Fibroblast of mammary gland (primary cell): ENCODE measurements at places on chromosomes 6 and 20.

DNA sequence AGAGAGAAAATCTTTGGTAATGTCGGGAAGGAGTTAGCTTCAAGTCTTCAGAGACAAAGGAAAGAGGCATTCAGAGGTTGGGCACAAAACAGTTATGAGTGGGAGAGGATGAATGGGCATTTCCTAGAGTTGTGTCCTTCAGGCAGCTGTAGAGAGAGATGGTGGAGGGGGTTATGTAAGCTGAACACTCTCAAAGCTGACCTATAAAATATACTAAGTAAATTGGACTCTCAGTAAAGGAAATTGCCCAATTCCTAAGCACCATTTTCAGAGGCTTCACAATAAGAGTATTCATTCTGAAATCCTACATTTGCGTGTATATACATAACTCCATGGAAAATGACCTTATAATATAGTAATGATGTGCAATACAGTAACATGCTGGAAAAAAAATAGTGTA is 161.2 kb downstream of the KCNQ5 start:
- DNase-seq, result no peak

DNA sequence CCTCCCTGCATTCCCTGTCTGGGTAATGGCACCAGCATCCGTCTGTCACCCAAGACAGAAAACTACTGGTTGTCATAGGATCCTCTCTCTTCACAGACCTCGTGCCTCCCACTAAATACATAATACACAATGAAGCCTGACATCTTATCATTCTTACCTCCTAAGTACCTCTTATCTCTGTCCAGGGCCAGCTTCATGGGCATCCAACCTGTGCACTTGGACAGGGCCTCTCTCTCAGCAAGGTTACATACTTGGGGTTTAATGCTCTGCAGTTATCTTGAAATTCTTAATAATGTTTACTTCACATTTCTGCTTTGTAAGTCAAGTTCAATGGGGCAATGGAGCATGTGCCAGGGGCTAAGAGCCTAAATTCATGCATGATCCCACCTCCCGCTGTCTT is 30.8 kb upstream of the KLHL31 start:
- DNase-seq, result no peak

DNA sequence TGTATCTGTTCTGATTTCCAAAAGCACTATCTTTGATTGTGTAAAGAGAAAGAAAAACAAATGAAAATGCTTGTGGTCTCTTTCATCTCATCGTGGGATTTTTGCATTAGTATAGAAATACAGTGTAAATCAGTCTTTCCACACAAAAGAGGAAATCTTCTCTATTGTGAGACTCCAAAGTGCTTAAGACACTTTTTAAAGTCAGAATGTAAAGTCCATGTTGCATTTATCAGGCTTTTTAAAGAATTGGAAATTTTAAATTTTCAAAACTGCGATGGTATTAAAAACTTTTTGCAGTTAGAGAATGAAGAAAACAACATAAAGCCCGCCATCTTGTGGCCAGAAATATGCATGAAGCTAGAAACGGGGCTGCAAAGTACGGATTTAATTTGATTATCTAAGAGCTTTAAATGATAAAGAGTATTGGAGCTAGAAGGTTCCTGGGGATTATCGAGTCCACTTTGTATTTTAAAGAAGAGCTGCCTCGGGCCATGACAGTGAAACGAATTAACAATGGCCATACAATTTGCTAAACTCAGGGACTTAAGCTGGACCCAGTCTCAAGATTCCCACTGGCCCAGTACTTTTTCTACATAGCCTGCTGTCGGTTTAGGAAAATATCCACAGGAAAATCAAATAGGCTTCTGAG is 339.6 kb downstream of the ARHGAP18 start:
- DNase-seq, result peak; percentile 61

GRCh38 chr6:14757418-14757817 is 488.5 kb upstream of the JARID2 start:
- no peak for DNase-seq

- DNase-seq, result no peak
Observed at GRCh38 chr6:47437592-47437991, 40.0 kb upstream of the CD2AP start.

DNA sequence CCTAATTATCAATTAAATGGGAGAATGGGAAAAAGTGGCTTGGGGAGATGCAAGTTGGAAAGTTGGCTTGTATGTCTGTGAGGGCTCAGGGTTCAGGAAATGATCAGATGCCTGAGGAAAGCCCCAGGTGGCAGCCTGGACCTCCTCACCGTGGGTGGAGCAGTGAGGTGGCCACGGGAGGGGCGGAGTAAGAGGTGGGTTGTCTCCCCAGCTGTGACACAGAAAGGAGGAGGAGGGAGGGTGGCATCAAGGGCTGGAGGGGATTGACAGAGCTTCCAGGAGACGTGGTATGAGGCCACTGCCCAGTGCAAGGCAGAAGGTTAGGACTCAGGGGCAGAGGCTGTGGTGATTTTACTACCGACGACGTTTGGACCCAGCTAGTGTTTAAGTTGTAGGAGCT is 672.2 kb downstream of the PRKN start:
- DNase-seq, result no peak

- DNase-seq, result peak; percentile 93
Observed at GRCh38 chr20:5654557-5654956, 95.6 kb upstream of the SHLD1 start.

GRCh38 chr6:170022291-170022722 is 268.6 kb downstream of the DLL1 start:
- DNase-seq, result no peak

DNA sequence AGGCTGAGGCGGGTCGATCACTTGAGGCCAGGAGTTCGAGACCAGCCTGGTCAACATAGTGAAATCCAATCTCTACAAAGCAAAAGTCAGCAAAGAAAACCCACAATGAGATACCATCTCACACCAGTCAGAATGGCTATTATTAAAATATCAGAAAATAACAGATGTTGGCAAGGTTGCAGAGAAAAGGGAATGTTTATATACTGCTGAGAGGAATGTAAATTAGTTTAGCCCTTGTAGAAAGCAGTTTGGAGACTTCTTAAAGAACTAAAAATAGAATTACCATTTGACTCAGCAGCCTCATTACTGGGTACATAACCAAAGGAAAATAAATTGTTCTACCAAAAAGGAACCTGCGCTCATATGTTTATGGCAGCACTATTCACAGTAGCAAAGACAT is 16.7 kb upstream of the GCM1 start:
- no peak for DNase-seq

DNA sequence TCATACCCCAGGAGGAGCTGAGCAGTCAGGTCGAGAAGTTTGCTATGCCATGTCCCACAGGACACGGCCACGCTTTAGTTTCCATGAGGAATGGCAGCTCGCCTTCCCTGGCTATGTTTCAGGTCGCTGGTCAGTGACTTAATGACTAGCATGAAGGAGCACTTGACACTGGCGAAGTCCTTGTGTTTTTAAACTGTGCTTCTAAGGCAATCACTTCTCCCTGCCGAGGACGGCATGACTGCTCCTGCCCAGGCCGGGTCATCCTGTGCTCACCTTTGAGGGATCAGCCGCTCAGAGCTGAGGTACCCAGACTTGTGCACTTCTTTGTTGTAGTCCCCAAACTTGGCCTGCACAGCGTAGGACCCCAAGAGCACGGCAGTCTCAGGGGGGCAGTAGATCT is 34.1 kb downstream of the EZR start:
- DNase-seq, result no peak

GRCh38 chr20:44736170-44737021 is 9.3 kb upstream of the KCNK15 start:
- peak; percentile 94 for DNase-seq

- DNase-seq, result peak; percentile 87
Observed at GRCh38 chr6:44649365-44650025, 262.0 kb downstream of the CDC5L start.

DNA sequence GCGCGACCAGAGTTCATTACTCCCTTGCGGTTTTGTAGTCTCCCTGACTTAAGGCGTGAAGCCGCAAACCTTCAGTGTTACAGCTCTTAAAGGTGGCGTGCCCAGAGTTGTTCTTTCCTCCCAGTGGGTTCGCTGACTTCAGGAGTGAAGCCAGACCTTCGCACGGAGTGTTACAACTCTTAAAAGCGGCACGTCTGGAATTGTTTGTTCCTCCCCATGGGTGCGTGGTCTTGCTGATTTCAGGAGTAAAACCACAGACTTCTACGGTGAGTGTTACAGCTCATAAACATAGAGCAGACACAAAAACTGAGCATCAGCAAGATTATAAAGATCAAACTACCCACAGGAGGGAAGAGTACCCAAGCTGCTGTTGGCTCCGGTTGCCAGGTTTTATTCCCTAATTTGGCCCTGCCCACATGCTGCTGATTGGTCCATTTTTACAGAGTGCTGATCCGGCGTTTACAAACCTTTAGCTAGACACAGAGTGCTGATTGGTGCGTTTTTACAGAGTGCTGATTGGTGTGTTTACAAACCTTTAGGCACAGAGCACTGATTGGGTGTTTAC is 10.4 kb downstream of the TMEM14C start:
- DNase-seq, result no peak

- no peak for DNase-seq
Observed at GRCh38 chr6:116016846-116017545, 43.7 kb downstream of the FRK start.

GRCh38 chr6:71766146-71766760 is 120.1 kb upstream of the RIMS1 start:
- no peak for DNase-seq

GRCh38 chr20:22389836-22390542 is 194.4 kb downstream of the FOXA2 start:
- peak; percentile 65 for DNase-seq

DNA sequence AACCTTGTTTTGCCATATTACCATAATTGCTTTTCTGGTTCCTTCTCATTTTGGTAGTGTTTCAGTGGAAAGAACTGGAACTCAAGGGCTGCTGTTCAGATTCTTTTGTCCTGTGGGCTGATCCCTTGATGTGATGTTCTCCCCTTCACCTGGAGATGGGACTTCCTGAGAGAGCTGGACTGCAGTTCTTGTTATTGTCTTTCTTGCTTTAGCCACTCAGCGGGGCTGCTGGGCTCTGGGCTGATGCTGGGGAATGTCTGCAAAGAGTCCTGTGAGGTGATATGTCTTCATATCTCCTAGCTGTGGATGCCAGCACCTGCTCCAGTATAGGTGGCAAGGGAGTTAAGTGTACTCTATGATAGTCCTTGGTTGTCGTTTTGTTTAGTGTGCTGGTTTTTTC is 79.0 kb downstream of the BCKDHB start:
- DNase-seq, result no peak

DNA sequence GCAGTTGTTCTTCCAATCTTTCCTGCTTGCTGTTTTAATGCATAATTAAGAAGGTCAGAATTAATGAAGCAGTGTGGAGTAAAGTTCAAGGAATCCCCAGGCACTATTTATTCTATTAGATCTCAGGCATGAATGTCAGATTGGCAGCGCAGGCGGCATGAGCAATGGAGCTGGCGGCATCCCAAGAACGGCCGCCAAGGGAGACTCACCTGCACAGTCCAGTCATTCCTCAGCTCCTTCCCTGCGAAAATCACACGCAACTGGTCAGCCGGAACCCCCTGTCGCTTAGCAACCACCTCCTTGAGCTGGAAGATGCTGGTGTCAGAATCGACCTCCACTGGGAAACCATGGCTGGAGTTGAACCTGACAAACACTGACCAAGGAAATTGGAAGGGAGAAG is 284.5 kb downstream of the PRKN start:
- no peak for DNase-seq

DNA sequence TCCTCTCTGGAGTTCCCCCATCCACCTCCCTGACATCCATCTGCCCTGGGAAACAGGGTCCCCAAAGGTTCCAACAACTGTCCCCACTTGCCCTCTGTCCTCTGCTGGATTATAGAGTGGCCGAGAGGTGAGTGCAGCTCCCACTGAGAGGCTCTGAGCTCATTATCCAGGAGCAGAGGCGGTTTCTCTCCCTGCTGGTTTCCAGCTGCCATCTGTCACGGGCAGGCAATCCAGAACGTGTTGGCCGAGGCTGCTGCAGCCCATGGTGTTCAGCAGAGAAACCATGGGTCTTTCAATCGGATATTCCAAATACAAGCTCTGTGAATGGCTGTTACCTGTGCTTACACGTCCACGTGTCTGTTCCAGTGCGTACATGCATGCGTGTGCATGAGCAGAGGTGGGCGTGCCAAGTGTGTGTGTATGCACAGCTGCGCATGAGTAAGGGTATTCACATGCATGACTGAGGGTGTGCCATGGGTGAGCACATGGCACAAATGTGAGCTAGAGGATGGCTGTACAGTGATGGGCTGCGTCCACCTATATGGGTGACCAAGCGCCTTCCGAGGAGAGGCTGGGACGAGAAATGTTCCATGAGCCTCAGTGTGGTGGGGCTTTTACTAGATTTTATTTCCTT is 183.7 kb upstream of the PMEPA1 start:
- DNase-seq, result no peak

DNA sequence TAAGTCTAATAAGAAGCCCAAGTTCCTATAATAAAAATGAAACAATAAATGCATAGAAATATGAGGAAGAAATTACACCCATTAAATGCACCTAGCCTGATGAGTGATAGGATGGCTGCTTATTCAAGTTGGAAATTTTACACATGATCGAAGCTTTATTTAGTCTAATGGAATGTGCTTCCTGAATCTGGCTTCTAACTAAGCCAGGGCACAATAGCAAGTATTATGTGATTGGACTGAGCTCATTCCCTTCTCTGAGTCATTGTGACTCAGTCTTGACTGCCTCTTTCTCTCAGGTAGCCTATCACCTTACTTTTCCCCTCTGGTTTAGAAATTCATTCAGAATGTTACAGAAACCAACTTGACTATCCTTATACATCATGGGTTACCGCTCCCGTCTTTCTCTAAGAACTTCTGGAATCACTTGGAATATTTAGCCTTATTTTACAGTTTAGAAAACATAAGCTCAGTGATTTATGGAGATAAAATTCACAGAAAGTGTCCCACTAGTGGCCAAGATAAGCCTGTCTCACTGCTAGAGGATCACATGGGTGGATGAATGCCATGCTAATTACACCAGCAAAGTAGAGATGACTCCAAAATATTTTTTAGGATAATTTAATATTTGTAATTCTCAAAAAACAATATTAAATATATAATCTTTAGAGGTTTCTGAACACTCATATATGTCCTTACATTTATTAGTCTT is 505.3 kb upstream of the JAG1 start:
- DNase-seq, result peak; percentile 53
